D721Med (cell line): ENCODE measurements at places on chromosomes 5 and 9.

DNA sequence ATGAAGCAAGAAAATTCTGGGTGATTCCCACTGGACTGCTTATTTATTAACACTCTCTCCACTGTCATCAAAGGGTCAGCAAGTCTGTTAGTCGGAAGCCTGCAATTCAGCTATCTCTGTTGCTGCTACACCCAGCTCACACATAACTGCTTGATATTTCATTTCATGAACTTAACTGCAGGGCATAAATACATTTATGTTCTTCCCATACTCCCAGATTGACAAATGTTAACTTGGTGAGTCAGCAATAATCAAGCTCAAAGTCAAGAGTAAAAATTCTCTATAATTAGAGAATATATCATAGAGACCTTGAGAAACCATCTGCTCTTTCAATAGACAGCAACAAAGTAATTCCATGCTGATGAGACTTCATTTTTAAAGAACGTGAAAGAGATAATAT lies 198.8 kb downstream of the ADAMTS12 start:
- no peak for DNase-seq

GRCh38 chr9:87537625-87538024 lies 40.0 kb downstream of the DAPK1 start:
- no peak for DNase-seq

DNA sequence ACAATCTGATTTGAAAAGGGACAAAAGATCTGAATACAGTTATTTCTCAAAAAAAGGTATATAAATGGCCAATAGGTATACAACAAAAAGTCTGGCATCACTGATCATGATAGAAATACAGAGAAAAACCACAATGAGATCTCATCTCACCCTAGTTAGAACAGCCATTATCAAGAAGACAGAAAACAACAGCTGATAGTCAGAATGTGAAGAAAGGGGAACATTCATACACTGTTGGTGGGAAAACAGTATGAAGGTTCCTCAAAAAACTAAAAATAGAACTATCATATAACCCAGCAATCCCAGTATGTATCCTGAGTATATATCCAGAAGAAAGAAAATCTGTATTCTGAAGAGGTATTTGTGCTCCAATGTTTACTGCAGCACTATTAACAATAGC lies 75.7 kb upstream of the OR2K2 start:
- DNase-seq = no peak

GRCh38 chr5:117547192-117547591 lies 972.6 kb upstream of the SEMA6A start:
- no peak for DNase-seq

GRCh38 chr9:87034841-87035240 lies 87.5 kb upstream of the GAS1 start:
- no peak for DNase-seq

DNA sequence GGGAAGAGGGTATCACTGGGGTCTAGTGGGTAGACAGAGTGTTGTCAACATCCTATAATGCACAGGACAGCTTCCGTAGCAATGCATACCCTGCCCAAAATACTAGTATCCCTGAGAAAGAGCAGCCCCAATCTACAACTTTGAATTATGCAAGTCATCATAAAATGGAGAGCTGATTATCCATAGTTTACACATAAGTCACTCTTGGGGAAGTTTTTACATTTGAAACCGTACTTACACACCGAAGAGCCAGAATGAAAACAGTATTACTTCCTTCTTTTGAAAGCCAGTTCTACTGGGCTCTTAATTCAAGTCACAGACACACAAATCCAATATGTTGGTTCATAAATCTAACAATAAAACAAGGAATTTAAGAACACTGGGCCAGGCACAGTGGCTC lies 21.6 kb downstream of the RNF145 start:
- DNase-seq = no peak

- no peak for DNase-seq
Observed at GRCh38 chr5:95403996-95404395, 12.8 kb downstream of the FAM81B start.

GRCh38 chr5:54515634-54516033 lies 1.9 kb upstream of the SNX18 start:
- no peak for DNase-seq

- DNase-seq = no peak
Observed at GRCh38 chr5:122291000-122291901, 20.8 kb upstream of the SNCAIP start.
